Activated naive CD8-positive, alpha-beta T cell treated with anti-CD3 and anti-CD28 coated beads for 36 hours (primary cell): ENCODE measurements at places on chromosomes 7 and 10.

- DNase-seq = no peak
Measured at GRCh38 chr7:78212476-78213060, 414.0 kb downstream of the PHTF2 start.

GRCh38 chr7:20825555-20825954, 38.9 kb upstream of the SP8 start:
- DNase-seq = no peak

- DNase-seq = no peak
Measured at GRCh38 chr10:27157150-27157549, 2.0 kb downstream of the MASTL start.

DNA sequence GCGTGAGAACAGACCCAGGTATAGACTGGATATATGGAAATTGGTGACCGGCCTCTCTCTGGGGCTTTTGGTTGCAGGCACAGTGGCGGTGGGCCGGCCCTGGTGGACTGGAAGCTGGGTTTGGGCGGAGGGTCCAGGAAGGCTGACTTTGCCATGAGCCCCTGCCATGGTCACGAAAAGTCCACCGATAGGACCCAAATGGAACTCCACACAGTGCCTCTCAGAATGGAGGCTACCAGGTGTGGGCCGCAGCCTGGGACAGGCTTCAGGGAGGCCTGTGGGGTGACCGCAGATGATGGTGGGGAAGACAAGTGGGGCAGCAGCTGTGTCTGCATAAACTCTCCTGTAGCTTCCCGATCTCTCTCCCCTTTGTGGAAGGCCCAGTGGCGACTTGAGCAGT, 123.2 kb downstream of the DNAJB6 start:
- DNase-seq = no peak

DNA sequence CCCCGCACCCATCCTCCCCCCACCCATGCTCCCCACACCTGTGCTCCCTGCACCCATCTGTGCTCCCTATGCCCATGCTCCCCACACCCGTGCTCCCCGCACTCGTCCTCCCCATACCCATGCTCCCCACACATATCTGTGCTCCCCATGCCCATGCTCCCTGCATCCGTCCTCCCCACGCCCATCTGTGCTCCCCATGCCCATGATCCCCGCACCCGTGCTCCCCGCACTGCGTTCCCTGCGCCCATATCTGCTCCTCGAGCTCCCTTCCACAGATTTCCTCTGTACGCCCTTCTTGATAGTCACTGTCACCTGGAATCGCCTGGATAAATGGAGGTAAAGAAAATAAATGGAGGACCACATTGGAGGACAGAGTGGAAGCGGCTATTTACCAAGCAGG, 9.9 kb downstream of the DIP2C start:
- no peak for DNase-seq

DNA sequence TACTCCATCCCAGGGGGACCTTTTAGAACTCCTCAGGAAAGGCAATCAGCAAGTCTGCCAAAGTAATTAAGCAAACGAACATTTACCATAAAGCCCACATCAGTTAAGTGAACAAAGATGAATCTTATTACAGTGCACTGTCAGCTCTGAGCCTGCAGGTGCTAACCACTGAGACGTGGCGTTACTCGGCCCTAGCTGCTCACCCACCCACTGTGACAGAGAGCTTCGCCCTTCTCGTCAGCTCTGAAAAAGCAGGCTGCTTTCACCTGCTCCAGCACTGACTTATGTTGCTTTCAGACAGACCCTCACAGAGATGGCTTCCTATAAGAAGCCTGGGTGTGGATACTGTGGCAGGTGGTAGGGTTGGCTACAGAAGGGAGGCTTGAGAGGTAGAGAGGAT, 57.7 kb upstream of the KCNIP2 start:
- DNase-seq = no peak

DNA sequence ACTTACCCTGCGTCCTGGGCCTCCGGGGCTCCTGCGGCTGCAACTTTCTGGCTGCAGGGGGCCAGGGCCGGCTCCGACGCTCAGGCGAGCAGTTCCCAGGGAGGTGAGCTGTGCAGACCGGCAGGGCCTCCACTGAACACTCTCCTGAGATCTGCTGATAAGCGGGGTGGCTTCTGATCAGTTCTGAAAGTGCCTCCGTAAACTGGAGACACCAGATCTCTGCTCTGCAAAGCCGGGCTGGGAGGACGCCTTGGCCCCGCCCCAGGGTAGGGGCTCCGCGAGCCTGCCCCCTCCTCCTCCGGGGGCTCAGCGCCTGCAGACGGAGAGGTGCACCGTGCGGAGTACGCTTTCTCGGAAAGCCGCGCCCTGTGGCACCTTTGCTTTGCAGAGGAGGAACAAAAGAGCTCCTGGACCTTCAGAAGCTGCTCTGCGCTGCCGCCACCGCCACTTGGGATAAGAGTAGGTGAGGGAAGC, 141.3 kb upstream of the VKORC1L1 start:
- peak; percentile 28 for DNase-seq

DNA sequence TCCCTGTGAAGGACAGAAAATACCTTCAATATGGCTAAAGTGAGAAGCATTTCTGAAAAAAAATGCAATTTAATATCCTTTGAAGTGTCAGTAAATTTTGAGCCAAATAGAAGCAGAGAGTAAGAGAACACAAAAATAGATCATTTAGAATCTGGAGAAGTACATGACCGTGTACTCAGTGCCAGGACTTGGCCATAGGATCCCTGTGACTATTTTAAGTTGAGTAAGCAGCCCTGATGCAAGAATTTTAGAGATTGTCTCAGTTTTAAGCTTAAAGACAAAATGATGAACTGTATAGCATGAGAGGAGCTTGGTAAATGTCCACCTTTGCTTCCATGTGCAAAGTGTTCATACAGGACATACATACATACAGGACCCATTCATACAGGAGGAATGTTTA, 2.5 kb downstream of the PTER start:
- DNase-seq = no peak

DNA sequence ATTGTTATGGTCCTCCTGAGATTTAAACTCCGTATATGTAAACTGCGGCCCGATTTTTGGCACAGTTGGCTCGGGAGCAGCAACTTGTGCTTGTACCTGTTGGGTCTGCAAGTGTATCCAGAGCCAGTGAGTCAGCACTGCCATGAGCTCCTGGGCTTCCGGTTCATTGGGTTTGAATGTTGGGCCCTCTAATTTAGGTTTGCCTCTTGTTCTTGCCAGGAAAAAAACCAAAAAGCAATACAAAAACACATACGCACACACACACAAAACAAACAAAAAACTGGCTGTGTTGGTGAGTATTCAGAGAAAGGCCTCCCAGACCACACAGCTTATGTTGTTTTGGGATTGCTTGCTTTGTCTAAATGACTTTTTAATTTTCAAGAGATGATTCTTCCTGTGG, 26.3 kb downstream of the SND1 start:
- DNase-seq = no peak

- no peak for DNase-seq
Measured at GRCh38 chr7:131506597-131506996, 49.8 kb downstream of the PODXL start.

DNA sequence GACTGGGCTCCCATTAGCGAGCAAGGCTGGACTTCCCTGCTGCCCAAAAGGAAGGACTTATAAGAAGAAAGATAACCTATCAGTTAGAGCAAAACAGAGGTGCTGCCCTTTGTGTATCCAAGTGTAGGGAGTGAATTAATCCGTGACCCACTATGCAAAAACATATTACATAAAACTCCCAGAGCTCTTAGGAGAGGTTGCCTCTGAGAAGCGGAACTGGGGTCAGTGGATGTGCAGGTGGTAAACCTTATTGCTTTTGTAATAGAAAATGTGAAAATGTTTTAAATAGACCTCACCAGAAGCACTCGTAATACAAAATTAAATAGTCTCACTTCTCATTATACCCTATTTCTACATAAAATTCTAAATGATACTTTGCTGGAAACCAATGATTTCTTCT, 17.1 kb upstream of the IL6 start:
- DNase-seq = no peak

- DNase-seq = no peak
Measured at GRCh38 chr7:25005658-25006057, 25.7 kb upstream of the OSBPL3 start.

- DNase-seq = no peak
Measured at GRCh38 chr10:28593811-28594210, 60.9 kb downstream of the WAC start.

- DNase-seq = no peak
Measured at GRCh38 chr10:17209302-17209701, 7.8 kb upstream of the TRDMT1 start.

GRCh38 chr10:45075216-45075615, 74.5 kb downstream of the ZNF22 start:
- DNase-seq = no peak

- no peak for DNase-seq
Measured at GRCh38 chr10:31209478-31209877, 109.5 kb upstream of the ZEB1 start.

GRCh38 chr10:93080350-93081046, 6.8 kb downstream of the CYP26A1 start:
- DNase-seq = no peak

DNA sequence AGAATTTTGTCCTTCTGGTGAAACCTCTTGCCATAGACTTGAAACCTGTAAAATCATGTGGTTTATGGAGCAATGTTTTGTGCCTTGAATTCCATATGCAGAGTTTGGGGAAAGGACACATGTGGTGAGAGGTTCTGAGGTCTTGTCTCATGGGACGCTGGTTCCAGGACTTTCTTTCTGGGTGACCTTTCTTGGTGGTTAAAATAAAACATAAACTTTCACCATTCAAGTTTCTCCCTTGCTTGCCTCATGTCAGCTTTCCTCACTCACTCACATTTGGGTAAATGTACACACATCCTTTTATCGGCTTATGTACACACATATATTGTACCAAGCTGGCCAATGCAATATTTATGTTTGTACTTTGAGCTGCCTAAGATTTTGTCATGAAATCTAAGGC, 144.9 kb upstream of the CELF2 start:
- DNase-seq = no peak

GRCh38 chr7:118183428-118183785, 557 bp upstream of the LSM8 start:
- DNase-seq = no peak

DNA sequence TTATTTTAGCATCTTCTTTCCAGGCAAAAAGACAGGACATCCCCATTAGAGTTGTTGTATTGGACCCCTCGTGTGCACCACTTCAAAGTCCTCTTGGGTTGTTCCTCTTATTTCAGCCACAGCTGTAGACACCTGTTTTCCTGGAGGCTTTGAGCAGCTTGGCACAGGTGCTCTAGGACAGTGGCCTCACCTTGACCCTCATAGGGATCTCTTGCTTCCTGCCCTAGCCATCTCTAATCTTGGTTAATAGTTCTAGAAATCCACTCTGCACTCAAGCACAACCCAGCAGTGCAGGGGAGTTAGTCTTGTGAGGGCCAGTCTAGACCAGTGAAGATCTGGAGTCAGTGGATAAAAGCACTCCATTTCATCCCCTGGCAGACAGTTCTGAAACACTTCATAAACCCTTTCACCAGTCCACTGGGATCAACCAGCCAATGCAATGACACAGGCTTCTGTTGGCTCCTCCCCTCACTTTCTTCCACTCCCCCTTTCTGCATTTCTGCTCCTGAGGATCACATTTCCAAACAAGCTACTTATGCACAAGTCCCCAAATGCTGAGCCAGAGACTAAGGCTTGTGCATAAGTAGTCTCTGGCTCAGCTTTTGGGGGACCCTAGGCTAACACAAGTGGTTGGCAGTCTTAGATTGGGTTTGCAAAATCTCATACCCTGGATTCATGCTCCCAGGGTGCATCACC, 131.5 kb upstream of the LAMB4 start:
- DNase-seq = no peak

DNA sequence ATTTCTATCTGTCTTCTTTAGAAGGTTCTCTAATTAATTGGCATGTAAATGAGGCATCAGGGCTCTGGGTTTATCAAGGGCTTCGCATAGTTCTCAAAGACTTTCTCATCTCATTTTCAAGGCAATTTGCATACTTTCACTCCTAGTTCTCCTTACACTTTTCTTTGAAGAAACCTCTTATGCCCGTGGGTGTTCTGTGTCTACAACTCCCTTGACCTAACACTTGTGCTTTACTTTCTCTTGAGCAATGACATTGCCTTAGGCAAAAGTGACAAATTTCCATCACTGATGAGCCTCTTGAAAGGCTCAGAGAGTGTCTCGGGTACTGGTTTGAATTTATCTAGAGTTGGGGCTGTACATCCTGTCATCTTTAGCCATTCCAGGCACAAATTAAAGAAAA, 74.7 kb upstream of the ITPRID1 start:
- no peak for DNase-seq
